Tibial artery (tissue), 4 donors: ENCODE measurements at places on chromosomes 2 and 18.

DNA sequence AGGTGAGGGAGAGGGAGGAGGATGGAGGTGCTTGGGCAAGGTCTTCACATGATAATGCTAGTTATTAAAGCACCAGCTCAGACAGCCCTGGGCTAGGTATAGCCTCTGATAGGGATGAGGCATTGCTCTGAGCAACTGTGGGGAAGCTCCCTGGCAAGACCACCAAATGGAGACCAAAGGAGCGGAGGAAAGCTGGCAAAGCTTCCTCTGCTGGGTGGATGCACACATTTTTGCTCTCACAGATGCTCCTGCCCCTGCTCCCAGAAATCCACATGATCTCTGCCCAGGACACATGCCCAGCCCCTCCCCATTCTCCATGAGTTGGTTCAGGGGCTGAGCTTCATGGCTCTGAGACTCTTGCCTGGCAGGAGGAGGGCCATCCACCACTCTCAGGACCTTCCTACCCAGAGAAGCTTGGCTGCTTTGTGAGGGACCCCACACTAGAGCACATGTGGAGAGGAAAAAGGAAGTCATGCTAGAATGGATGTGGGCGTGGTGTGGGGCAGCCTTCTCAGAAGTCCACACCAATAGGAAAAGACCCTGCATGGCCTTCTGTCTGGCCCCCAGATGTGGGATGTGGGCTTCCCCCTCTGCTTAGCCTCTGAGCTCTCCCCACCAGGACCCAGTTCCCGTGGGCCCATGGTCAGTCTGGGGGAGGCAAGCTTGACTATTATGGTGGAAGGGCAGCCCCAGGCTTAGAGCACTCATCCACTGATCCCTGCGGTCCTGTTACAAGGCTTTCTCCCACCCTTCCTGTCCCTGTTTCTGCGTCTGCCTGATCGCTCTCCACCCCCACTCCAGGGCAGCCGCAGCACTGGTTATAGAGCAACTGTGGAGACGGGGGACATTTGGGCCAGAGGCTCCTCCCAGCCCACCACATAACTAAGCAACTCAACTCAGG lies 10.5 kb upstream of the CYP26B1 start:
- no peaks in the 10 kb centered on the region for H3K27me3 ChIP-seq
- DNase-seq, result no peak
- H3K36me3 ChIP-seq, result no peaks in the 10 kb centered on the region
- H3K4me3 ChIP-seq, result no peak overlapping the region
- H3K27ac ChIP-seq, result no peak overlapping the region

- peaks cover 57% of the 10 kb centered on the region for H3K36me3 ChIP-seq
- no peak overlapping the region for H3K4me3 ChIP-seq
- no peaks in the 10 kb centered on the region for H3K4me1 ChIP-seq
- H3K27me3 ChIP-seq, result no peaks in the 10 kb centered on the region
- no peak overlapping the region for H3K27ac ChIP-seq
Measured at GRCh38 chr2:240498958-240499260, 58.9 kb downstream of the ANKMY1 start.

DNA sequence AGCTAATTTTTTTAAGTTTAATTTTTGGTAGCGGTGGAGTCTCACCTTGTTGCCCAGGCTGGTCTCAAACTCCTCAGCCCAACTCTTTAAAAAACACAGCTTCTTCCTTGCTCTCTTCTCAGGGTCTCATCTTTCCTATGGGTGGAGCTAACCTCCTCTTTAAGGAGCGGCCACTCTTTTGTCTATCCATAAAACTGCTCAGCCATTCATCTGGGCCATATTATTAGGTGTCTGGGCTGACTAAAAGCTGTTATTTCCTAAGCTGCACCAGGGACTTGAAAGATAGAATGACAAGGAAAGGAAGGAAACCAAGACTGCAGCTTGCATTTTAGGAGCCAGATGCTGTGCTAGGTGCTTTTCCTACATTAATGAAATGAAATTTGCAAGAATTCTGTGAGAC lies 35.8 kb upstream of the THOC1 start:
- no peaks in the 10 kb centered on the region for H3K4me1 ChIP-seq
- no peak for DNase-seq
- no peak overlapping the region for H3K27ac ChIP-seq
- H3K4me3 ChIP-seq, result no peak overlapping the region
- H3K27me3 ChIP-seq, result no peaks in the 10 kb centered on the region

- H3K27me3 ChIP-seq, result peaks cover 6% of the 10 kb centered on the region
- no peaks in the 10 kb centered on the region for H3K4me1 ChIP-seq
- no peak overlapping the region for H3K27ac ChIP-seq
- H3K36me3 ChIP-seq, result no peaks in the 10 kb centered on the region
- no peak overlapping the region for H3K4me3 ChIP-seq
Measured at GRCh38 chr2:15656090-15656489, 64.4 kb downstream of the DDX1 start.

- no peak for DNase-seq
- H3K4me3 ChIP-seq, result peak overlapping the region; percentile 86
- H3K27me3 ChIP-seq, result no peaks in the 10 kb centered on the region
- H3K4me1 ChIP-seq, result peaks cover 61% of the 10 kb centered on the region
- peak overlapping the region; percentile 89 for H3K27ac ChIP-seq
- no peaks in the 10 kb centered on the region for H3K36me3 ChIP-seq
Measured at GRCh38 chr18:13219593-13220159, 1.1 kb downstream of the LDLRAD4 start.

GRCh38 chr2:226849349-226849748 lies 13.5 kb downstream of the RHBDD1 start:
- no peak overlapping the region for H3K4me3 ChIP-seq
- H3K27me3 ChIP-seq, result no peaks in the 10 kb centered on the region
- no peaks in the 10 kb centered on the region for H3K4me1 ChIP-seq
- no peak overlapping the region for H3K27ac ChIP-seq
- DNase-seq, result no peak

DNA sequence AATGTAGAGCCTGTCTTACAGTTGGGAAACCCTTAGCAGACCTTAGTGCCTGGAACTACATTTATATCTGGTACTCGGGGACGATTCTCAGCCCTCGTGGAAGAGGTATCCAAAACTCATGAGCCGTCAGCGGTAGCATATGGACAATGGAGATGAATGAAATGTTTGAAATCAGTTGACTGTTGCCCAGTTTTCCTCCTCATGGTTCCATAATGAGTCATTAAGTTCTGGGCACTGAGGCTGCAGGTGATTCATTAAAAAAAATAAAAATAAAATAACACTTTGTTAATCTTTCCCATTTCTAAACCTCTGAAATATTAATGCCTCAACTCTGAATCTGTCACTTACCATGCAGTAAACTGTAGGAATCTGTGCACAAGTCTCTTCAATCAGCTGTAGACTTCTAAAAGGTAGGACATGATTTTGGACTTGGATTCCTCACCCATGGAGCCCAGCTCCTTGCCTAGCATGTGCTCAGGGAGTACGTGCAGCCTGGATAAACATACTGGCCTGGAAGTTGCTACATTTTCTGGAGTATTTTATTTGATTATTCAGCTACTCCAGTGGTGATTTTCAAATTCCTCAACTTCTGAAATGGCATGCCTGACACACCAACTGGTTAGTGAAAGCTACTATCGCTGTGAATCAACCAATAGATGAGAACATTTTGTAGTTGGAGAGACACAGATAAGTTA lies 979.2 kb downstream of the CNTNAP5 start:
- no peaks in the 10 kb centered on the region for H3K27me3 ChIP-seq
- H3K36me3 ChIP-seq, result no peaks in the 10 kb centered on the region
- H3K4me3 ChIP-seq, result no peak overlapping the region
- H3K27ac ChIP-seq, result no peak overlapping the region
- no peaks in the 10 kb centered on the region for H3K4me1 ChIP-seq
- DNase-seq, result no peak

- H3K27me3 ChIP-seq, result no peaks in the 10 kb centered on the region
- H3K36me3 ChIP-seq, result no peaks in the 10 kb centered on the region
- DNase-seq, result no peak
- no peaks in the 10 kb centered on the region for H3K4me1 ChIP-seq
- H3K27ac ChIP-seq, result no peak overlapping the region
Measured at GRCh38 chr2:159880729-159881128, 82.7 kb upstream of the CD302 start.

DNA sequence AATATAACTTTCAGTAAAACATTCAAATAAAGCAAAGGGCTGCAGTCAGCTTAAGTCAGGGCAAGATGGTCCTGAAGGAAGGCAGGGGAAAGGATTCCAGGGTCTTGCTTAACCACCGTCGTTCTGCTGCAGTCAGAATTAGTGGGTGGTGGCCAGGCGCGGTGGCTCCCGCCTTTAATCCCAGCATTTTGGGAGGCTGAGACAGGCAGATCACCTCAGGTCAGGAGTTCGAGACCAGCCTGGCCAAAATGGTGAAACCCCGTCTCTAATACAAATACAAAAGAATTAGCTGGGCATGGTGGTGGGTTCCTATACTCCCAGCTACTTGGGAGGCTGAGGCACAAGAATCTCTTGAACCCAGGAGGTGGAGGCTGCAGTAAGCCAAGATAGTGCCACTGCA lies 6.8 kb downstream of the SLC19A3 start:
- DNase-seq, result no peak
- no peaks in the 10 kb centered on the region for H3K27me3 ChIP-seq
- no peak overlapping the region for H3K4me3 ChIP-seq
- H3K27ac ChIP-seq, result no peak overlapping the region
- H3K36me3 ChIP-seq, result no peaks in the 10 kb centered on the region

GRCh38 chr18:36199691-36200295 lies 12.5 kb downstream of the MOCOS start:
- no peak overlapping the region for H3K4me3 ChIP-seq
- no peaks in the 10 kb centered on the region for H3K36me3 ChIP-seq
- H3K27me3 ChIP-seq, result no peaks in the 10 kb centered on the region
- no peak overlapping the region for H3K27ac ChIP-seq
- H3K4me1 ChIP-seq, result no peaks in the 10 kb centered on the region

- no peak overlapping the region for H3K4me3 ChIP-seq
- no peak for DNase-seq
- H3K27me3 ChIP-seq, result no peaks in the 10 kb centered on the region
- H3K27ac ChIP-seq, result no peak overlapping the region
- no peaks in the 10 kb centered on the region for H3K36me3 ChIP-seq
- H3K4me1 ChIP-seq, result no peaks in the 10 kb centered on the region
Measured at GRCh38 chr18:58861353-58861752, 3.3 kb upstream of the ZNF532 start.

GRCh38 chr18:70004696-70005095 lies 57.0 kb upstream of the CD226 start:
- H3K27ac ChIP-seq, result peak overlapping the region; percentile 61
- H3K4me3 ChIP-seq, result no peak overlapping the region
- H3K4me1 ChIP-seq, result peaks cover 9% of the 10 kb centered on the region
- no peaks in the 10 kb centered on the region for H3K27me3 ChIP-seq
- peaks cover 15% of the 10 kb centered on the region for H3K36me3 ChIP-seq

- H3K4me3 ChIP-seq, result no peak overlapping the region
- H3K4me1 ChIP-seq, result no peaks in the 10 kb centered on the region
- no peak for DNase-seq
- H3K36me3 ChIP-seq, result no peaks in the 10 kb centered on the region
- no peaks in the 10 kb centered on the region for H3K27me3 ChIP-seq
Measured at GRCh38 chr18:75526038-75526437, 98.5 kb upstream of the SMIM21 start.

- DNase-seq, result no peak
- no peak overlapping the region for H3K4me3 ChIP-seq
Measured at GRCh38 chr2:229118336-229118735, 152.8 kb downstream of the PID1 start.

- no peaks in the 10 kb centered on the region for H3K36me3 ChIP-seq
- H3K4me1 ChIP-seq, result no peaks in the 10 kb centered on the region
- DNase-seq, result no peak
- no peak overlapping the region for H3K27ac ChIP-seq
- H3K27me3 ChIP-seq, result no peaks in the 10 kb centered on the region
Measured at GRCh38 chr2:241551998-241552737, 6.4 kb upstream of the BOK start.

DNA sequence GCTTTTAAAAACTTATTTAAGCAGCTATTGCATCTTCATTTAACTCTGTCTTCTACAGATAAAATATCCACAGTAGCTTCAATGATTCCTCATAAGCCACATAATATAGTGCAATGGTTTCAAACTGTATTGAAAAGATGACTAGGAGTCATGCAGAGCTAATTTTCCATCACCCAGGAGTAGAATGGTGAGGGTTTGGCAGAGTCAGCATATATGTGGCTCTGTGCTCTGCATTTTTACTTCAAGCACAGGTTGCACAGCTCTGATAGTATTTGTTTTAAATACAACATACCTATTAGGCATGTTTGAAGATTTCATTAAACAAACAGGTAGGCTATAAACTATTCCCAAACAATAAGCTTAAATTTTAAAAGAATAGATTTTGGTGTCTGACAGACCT lies 731.9 kb upstream of the VRK2 start:
- H3K4me3 ChIP-seq, result no peak overlapping the region
- no peak for DNase-seq
- no peaks in the 10 kb centered on the region for H3K4me1 ChIP-seq
- H3K27me3 ChIP-seq, result no peaks in the 10 kb centered on the region
- H3K36me3 ChIP-seq, result no peaks in the 10 kb centered on the region

GRCh38 chr18:55432307-55433040 lies 155.5 kb downstream of the TCF4 start:
- no peaks in the 10 kb centered on the region for H3K27me3 ChIP-seq
- no peak overlapping the region for H3K4me3 ChIP-seq
- no peak for DNase-seq
- no peaks in the 10 kb centered on the region for H3K4me1 ChIP-seq
- H3K36me3 ChIP-seq, result no peaks in the 10 kb centered on the region
- no peak overlapping the region for H3K27ac ChIP-seq

GRCh38 chr18:7004009-7004408 lies 113.6 kb downstream of the LAMA1 start:
- no peaks in the 10 kb centered on the region for H3K27me3 ChIP-seq
- H3K4me3 ChIP-seq, result no peak overlapping the region
- no peak for DNase-seq
- H3K36me3 ChIP-seq, result no peaks in the 10 kb centered on the region
- H3K27ac ChIP-seq, result no peak overlapping the region
- no peaks in the 10 kb centered on the region for H3K4me1 ChIP-seq

GRCh38 chr2:63053081-63053888 lies 2.7 kb downstream of the OTX1 start:
- H3K27me3 ChIP-seq, result peaks cover 100% of the 10 kb centered on the region
- H3K36me3 ChIP-seq, result no peaks in the 10 kb centered on the region
- H3K4me3 ChIP-seq, result no peak overlapping the region
- peaks cover 6% of the 10 kb centered on the region for H3K4me1 ChIP-seq
